ENCODE measurements at places on chromosomes 7 and 10.

DNA sequence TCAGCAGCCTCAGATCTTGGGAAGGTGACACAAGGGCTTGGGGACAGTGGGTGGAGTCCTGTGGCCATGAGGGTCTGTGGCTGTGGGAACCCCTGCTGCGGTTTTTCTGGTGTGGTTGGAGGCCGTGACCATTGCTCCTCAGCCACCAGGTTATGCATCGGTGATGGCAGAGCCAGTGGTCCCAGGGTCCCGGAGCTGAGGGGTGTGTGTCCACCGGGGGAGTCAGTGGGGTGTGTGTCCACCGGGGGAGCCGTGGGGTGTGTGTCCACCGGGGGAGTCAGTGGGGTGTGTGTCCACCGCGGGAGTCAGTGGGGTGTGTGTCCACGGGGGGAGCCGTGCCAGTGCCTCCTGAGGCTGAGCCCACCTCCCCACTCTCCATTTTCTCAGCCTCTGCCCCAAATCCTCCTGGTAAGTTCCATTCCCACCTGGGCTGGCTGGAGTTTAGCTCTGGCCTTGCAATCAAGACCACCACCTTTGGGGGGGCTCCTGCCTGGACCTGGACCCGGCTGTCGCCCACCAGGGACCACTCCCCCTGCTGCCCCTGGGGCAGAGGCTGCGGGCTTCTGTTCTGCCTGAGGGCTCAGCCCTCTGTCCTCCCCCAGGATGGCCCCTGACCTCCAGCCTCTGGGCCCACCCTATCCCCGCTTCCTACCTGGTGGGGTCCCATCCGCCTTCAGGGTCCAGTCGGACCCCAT lies 143.5 kb downstream of the ELFN1 start:
- no peak for DNase-seq

GRCh38 chr10:103759100-103759781 lies 96.1 kb downstream of the SH3PXD2A start:
- DNase-seq = no peak

GRCh38 chr7:48424731-48425130 lies 253.5 kb downstream of the ABCA13 start:
- peak; percentile 56 for DNase-seq

DNA sequence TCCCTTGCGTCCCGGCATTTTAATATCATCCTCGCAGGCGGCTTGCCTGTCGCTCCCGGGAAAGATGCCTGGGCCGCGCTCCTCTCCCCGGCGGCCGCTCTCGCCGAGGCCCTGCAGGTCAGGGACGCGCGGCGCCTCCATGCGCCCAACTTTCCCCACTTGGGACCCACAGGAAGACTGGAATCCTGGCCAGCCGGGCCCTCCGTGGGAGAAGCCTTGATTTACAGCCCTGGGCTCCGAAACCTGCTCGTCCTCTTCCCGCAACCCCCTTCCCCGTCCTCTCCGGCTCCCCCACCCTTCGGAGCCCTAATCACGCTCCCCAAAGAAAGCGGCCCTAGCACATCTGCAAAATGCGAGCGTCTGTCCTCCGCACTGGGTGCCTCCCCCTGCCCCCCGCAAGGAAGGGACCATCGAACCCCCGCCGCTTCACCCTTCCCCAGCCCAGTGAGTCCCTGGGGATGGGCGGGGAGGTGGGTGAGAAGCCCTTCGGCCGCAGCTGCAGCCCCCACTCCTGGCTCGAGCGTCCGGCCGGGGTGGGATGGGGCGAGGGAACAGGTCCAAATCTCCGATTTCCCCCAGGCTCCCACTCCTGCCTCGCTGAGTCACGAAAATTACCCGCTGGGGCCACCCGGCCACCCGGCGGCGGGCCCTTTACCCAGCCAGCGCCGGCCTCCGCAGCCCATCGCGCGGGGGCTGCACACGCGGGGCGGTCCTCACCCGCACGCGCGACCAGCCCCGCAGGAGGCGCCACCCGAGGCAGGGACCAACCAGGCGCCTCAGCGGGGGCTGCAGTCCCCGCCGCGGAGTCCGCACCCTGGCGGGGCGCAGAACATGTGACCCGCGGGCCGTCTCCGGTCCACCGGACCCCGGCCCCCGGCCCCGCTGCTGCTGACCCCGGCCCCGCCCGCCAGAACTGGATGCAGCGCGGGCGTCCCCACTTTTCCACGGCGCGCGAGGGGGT lies 695 bp downstream of the HSPA12A start:
- DNase-seq = peak; percentile 66

- DNase-seq = no peak
Observed at GRCh38 chr10:65710306-65710705, 1215.5 kb upstream of the LRRTM3 start.

DNA sequence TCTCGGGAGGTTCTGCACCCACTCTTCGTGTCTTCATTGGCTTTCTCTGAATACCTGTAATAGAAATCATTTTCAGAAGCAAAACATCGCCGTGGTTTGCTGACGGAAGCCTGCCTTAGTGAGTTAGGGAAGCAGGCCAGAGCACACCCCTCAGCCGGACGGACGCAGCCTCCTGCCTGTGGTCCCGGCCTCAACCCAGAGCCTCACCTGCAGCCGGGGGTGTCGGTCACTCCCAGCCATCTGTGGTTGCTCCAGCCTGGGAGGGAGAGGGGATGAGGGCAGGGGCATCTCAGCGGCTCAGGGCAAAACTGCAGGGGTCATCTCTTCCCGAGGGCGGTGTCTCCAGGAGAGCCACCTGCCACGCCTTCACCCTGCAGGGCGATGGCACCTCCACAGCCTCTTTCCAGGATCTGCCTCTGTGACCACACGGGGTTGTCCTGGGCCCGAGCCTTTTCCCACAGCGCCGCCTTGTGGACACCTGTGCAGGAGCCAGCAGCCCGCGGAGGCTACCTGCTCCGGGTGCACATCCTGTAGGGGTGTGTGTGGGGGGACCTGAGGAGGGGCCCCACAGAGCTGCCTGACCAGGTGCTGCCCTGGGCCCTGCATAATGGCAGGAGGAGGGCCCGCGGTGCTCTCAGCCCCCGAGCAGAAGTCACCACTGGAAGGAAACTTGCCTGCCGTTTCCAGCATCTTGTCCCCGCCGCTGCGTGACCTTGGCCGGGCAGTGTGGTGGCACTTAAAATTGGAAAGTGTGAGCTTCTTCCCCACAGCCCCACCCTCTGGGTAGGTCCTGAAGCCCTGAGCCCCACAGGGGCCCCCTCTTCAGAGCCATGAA lies 21.6 kb upstream of the AP5Z1 start:
- peak; percentile 84 for DNase-seq

DNA sequence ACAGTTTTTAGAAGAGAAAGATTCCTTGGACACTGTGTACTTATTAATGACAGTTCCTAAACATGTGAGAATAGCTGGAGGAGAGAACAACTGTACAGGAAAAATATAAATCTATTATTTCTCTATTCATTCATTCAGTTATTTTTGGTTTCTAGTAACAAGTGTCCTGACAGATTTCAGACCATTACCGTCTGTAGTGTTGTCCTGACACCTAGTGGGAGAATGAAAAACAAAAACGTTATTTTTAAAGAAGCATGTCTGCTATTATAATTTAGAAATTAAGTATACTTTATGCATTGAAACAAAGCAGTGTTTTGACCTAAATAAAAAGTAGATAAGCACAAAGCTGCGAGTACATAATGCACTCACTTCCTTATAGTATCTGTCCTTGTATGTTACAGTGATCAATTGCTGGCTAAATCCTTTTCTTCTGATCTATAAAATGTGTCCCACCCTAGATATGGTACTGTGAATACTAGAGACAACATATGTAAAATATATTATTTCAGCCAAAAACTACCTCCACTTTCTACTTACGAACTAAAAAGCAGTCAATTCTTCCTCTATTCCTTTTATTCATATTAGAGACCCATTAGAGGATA lies 575.6 kb downstream of the ARL4A start:
- DNase-seq = no peak

- DNase-seq = no peak
Observed at GRCh38 chr10:31061941-31062340, 30.3 kb upstream of the ZNF438 start.

Measured in testis (tissue), 5 donors.